ENCODE measurements at places on chromosomes 5 and 9.

DNA sequence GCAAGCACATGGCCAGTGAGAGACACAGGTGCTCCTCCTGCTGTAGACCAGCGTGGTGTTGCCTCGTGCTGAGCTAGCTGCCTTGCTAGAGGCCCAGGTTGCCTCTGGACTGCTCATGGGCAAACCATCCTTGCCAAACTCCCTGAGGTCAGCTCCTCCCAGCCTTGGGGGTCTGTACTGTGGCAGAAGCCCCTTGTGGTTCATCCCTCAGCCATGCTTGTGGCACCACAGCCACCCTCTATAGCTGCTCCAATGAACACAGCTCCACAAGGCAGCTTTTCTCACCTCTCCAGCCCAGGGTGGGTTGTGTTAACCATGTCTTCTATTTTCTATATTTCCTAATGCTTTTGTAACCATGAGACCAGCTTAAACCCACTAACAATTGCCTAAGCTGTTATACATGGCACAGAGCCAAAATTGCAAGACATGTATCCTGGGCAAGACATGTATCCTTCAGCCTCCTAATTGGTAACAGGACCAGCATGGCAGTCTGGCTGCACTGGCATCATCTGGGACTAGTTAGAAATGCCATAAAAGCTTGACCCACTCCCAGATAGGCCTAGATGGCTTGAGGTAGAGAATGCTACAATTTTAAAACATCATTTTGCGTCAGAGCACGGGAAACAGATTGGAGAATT, 183.1 kb upstream of the S1PR3 start:
- no peak for DNase-seq
- H3K36me3 ChIP-seq: no peaks in the 10 kb centered on the region
- no peaks in the 10 kb centered on the region for H3K27me3 ChIP-seq
- H3K27ac ChIP-seq: no peak overlapping the region
- H3K4me3 ChIP-seq: no peak overlapping the region

DNA sequence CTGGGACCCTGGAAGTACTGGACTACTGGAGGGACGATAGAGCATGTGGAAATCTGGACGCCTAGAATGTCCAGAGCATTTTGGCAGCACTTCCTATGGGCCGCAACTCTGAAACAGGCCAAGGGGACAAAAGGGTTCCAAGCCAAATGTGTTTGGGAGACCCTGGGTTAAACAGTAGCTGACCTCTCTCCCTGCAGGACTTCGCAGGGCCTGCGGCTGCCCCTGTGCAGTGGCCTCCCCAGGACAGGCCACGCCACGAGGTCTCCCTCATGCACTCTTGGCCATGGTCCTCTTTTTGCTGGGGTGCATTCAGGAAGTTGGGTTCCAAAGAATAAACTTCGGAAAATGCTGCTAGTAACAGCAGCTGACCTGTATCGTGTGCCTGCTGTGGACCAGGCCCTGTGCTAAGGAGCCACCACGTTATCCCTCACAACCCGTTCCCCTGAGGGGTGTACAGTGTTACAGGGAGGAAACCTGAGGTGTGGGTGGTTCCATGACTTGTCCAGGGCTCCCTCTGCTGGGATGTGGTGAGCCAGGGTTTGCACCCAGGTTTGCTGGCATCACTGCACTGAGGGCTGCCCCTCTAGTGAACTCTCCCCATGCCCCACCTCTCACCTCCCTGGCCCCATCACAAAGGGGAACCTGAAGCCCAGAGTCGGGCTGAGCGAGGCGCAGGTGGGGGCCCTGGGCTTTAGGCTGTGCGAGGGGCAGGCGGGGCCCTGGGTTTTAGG, 79.4 kb downstream of the AMBP start:
- peaks cover 14% of the 10 kb centered on the region for H3K4me1 ChIP-seq
- no peaks in the 10 kb centered on the region for H3K27me3 ChIP-seq
- no peak overlapping the region for H3K27ac ChIP-seq
- H3K4me3 ChIP-seq: no peak overlapping the region

- H3K4me3 ChIP-seq: no peak overlapping the region
- DNase-seq: no peak
- no peaks in the 10 kb centered on the region for H3K27me3 ChIP-seq
- no peaks in the 10 kb centered on the region for H3K36me3 ChIP-seq
- no peaks in the 10 kb centered on the region for H3K4me1 ChIP-seq
Measured at GRCh38 chr5:13278148-13278547, 666.3 kb downstream of the DNAH5 start.

DNA sequence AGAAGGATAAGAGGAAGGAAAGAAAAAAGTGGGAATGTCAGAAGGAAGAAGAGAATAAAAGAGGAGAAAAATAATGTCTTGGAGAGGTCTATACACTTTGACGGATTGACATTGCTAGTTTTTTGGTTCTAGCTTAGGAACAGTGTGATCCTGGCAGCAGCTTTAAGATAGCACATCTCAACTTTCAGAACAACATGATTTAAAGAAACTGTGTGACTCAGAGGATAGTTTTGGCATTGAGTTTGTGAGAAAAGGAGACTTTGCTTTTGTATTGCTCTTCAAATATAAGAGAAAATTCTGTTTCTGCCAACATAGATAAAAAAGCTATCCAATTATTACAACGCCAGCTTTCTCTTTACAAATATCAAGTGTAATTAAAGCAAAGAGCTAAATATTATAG, 260.7 kb upstream of the ARRDC3 start:
- H3K27me3 ChIP-seq: no peaks in the 10 kb centered on the region
- DNase-seq: no peak
- no peaks in the 10 kb centered on the region for H3K4me1 ChIP-seq
- no peak overlapping the region for H3K27ac ChIP-seq

DNA sequence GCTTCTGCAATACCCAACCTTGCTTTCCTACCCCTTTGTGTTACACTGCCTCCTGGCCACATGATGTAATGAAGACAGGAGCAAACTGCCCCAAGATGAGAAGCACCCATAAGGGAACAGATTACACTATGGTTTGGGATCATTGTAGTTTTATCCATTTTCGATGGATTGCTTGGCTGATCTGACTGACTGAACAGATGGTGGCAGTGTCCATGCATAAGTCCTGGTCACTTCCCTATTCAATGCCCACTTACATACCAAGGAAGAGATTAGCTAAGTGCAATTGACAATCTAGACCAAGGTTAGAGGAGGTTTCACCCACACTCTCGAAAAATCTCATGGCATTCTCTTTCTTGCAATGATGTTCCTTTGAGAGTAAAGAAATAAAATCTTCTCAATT, 319.9 kb downstream of the RAB3C start:
- peaks cover 5% of the 10 kb centered on the region for H3K4me1 ChIP-seq
- no peaks in the 10 kb centered on the region for H3K27me3 ChIP-seq
- DNase-seq: no peak
- no peak overlapping the region for H3K27ac ChIP-seq

- DNase-seq: no peak
- H3K36me3 ChIP-seq: no peaks in the 10 kb centered on the region
- no peaks in the 10 kb centered on the region for H3K4me1 ChIP-seq
- H3K4me3 ChIP-seq: no peak overlapping the region
Measured at GRCh38 chr5:124856726-124857125, 110.3 kb upstream of the ZNF608 start.

- no peak overlapping the region for H3K4me3 ChIP-seq
- no peak overlapping the region for H3K27ac ChIP-seq
- no peaks in the 10 kb centered on the region for H3K4me1 ChIP-seq
- H3K27me3 ChIP-seq: no peaks in the 10 kb centered on the region
- DNase-seq: no peak
Measured at GRCh38 chr9:111615928-111616327, 15.2 kb upstream of the DNAJC25 start.

DNA sequence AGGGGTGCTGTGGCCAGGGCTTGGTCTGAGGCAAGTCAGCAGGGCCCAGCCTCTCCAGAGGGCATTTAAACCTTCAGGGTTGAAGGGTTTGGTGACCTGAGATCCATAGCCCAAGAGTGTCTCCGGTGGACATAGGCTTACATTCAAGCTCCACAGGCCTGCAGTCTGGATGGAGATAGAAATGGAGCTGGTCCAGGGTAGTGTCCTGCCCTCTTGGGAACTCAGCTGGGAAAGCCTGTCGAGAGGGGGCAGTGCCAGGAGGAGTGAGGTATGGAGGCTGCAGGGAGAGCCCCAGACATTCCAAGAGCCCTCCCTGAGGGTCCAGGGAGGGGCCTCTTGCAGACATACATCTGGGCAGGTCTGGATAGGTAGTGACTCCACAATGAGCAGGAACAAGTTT, 177.0 kb upstream of the MVB12B start:
- peak; percentile 18 for DNase-seq
- no peaks in the 10 kb centered on the region for H3K36me3 ChIP-seq
- H3K27me3 ChIP-seq: peaks cover 29% of the 10 kb centered on the region
- no peaks in the 10 kb centered on the region for H3K4me1 ChIP-seq

- no peak overlapping the region for H3K27ac ChIP-seq
- H3K4me3 ChIP-seq: no peak overlapping the region
- no peak for DNase-seq
- no peaks in the 10 kb centered on the region for H3K36me3 ChIP-seq
Measured at GRCh38 chr5:56357426-56357825, 124.3 kb upstream of the ANKRD55 start.

- no peak overlapping the region for H3K27ac ChIP-seq
- H3K27me3 ChIP-seq: no peaks in the 10 kb centered on the region
- H3K4me1 ChIP-seq: no peaks in the 10 kb centered on the region
- no peak overlapping the region for H3K4me3 ChIP-seq
Measured at GRCh38 chr9:110807956-110808598, 139.5 kb downstream of the MUSK start.

- no peak for DNase-seq
- no peaks in the 10 kb centered on the region for H3K36me3 ChIP-seq
- no peaks in the 10 kb centered on the region for H3K4me1 ChIP-seq
- H3K4me3 ChIP-seq: no peak overlapping the region
Measured at GRCh38 chr5:125660231-125660895, 762.8 kb upstream of the GRAMD2B start.

DNA sequence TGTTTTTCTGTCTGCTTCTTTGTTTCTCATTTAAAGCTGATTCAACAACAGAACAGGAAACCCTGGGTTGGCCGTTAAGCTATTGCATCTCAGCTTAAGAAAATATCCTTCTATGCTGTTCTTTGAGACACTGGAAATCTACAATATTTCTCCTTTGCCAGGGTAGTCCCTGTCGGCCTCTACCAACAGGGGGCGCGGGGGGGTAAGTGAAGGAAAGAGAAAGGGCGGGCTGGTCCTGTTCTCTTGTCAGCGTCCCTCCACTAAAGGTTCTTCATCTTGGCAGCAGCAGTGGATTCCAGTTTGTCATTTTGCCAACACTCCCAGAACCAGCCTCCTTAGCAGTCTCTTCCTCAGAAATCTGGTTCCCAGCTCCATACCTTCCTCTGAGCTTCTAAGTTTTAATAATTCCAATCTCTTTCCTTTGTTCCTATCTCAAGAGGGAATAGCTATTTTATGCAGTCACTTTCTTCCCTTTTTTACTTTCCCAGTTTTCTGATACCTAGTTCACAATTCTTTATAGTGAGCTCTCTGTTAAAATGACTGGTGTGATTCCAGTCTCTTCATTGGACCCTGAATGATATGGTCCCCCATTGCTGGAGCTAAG, 222.3 kb downstream of the GLIS3 start:
- no peak overlapping the region for H3K4me3 ChIP-seq
- H3K27ac ChIP-seq: no peak overlapping the region
- peak; percentile 88 for DNase-seq

DNA sequence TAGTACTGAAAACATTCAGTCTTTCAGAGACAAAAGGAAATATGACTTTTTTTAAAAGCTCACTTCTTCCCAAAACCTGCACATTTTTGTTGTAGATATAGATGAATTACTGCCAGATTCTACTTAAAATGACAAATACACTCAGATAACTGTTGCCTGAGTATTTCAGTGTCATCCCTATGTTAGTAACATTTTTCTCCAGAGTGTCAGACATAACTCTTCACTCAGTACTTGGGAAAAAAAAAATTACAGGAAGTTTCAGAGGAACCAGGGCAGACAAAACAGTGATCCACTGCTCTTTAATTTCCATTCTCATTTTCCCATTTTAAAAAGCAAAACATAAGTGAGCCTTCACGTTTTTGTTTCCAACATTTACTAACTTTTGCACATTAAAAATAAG, 79.3 kb upstream of the ITGA1 start:
- no peak for DNase-seq
- H3K27ac ChIP-seq: peak overlapping the region; percentile 9
- no peaks in the 10 kb centered on the region for H3K36me3 ChIP-seq
- H3K4me1 ChIP-seq: peaks cover 13% of the 10 kb centered on the region
- no peak overlapping the region for H3K4me3 ChIP-seq

DNA sequence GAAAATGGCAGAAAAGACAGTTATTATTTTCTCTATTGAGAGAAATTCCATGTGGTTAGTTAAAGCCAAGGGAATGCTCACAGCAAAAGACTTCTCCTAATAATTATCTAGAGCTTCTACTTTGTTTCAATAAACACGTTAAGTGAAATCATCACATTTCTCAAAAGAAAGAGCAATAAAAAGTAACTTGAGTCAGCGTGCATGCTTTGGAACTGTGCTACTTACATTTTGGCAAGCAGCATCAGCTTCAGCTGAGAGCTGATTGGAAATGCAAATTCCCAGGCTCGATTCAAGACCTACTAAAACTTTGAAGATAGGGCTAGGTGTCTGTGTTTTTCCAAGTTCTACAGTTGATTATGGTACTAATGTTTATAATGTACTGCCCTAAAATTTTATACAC, 132.1 kb downstream of the CDH18 start:
- H3K27me3 ChIP-seq: no peaks in the 10 kb centered on the region
- H3K27ac ChIP-seq: no peak overlapping the region
- H3K4me1 ChIP-seq: no peaks in the 10 kb centered on the region
- no peak for DNase-seq
- H3K36me3 ChIP-seq: no peaks in the 10 kb centered on the region
- no peak overlapping the region for H3K4me3 ChIP-seq

GRCh38 chr5:14166437-14166836, 23.3 kb downstream of the TRIO start:
- DNase-seq: no peak
- no peak overlapping the region for H3K27ac ChIP-seq
- H3K4me3 ChIP-seq: no peak overlapping the region

DNA sequence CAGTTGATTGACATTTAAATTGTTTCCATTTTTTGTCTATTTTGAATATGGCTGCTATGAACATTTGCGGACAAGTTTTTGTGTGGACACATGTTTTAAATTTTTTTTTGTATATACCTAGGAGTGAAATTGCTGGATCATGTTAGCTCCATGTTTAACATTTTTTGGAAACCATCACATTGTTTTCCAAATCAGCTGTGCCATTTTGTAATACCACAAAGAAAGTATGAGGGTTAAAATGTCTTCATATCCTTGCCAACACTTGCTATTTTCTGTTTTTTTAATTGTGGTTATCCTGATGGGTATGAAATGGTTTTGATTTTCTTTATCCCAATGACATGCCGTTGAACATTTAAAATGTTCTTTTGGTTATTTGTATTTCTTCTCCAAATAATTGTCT, 52.1 kb downstream of the CARTPT start:
- no peak overlapping the region for H3K4me3 ChIP-seq
- no peaks in the 10 kb centered on the region for H3K27me3 ChIP-seq
- H3K4me1 ChIP-seq: no peaks in the 10 kb centered on the region
- H3K36me3 ChIP-seq: no peaks in the 10 kb centered on the region
- no peak for DNase-seq
- no peak overlapping the region for H3K27ac ChIP-seq

DNA sequence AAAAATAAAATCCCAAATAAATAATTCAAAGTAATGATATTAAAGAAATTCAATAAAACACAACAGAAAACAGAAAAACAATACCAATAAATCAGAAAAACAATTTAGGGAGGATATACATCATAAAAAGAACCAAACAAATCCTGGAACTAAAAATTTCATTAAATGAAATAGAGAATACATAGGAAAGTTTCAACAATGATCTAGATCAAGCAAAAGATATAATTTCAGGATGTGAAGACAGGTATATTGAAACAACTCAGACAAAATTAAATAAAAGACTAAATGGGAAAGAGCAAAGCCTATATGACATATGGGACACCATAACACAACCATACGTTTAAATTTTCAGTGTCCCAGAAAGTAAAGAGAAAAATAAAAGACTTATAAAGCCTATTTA, 85.1 kb upstream of the GHR start:
- no peaks in the 10 kb centered on the region for H3K36me3 ChIP-seq
- no peaks in the 10 kb centered on the region for H3K27me3 ChIP-seq
- H3K27ac ChIP-seq: no peak overlapping the region

Data from upper lobe of right lung (tissue), 1 donor.